ENCODE measurements at places on chromosomes 6 and 20.
A peak's percentile ranks its signal among the peaks of the same experiment; 100 is the strongest.

DNA sequence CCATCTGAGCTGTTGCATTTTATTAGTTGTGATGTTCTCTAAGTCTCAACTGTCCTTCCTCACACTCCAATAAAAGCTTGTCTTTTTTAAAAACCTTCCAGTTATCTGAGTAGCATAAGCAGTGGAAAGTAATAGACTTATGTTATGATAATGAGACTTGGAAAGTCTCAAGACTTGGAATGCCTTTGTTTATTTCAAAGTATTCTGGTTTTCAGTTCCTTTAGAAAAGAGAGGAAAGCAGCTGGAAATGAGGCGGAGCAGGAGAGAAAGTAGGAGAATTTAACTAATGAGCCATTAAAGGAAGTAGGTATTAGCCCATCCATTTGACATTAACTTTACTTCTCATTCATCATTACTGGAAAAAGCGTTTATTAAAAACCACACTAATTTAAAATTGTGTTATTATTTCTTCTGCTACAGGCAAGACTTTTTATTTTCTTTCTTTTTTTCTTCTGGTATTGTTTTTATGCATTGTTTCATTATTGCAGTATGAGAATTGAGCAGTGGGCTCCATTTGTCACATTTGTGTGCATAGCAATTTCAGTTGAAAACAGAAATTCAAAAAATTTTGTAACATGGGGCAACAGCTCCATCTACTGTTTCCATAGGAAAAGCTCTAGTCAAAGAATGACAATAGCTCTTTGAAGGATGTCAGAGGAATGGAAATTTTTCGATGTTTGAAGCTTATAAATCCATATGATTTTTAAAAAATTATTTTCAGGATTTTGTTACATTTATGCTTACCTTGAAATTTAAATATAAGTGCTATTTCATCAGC, 194.8 kb downstream of the COL9A1 start:
- DNase-seq, result peak; percentile 5

GRCh38 chr6:116040993-116041392, 19.7 kb downstream of the FRK start:
- no peak for DNase-seq

DNA sequence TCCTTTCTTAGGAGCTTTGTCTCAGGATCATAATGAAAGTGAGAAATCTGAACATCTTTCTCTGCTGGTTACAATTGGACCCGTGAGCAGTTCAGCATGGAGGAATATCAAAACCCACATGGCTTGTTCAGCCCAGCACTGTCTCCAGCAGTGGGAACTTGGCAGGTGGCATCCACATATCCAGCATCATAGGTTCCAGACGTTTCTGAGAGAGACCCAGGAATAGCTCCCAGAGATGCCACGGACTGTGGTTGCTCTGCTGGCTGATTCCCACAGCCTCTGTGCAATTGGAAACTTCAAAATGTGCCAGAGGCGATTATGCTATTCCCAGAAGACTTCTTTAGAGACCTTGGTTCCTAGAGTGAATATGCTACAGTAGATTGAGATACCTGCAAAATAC, 76.4 kb downstream of the PHACTR2 start:
- no peak for DNase-seq

DNA sequence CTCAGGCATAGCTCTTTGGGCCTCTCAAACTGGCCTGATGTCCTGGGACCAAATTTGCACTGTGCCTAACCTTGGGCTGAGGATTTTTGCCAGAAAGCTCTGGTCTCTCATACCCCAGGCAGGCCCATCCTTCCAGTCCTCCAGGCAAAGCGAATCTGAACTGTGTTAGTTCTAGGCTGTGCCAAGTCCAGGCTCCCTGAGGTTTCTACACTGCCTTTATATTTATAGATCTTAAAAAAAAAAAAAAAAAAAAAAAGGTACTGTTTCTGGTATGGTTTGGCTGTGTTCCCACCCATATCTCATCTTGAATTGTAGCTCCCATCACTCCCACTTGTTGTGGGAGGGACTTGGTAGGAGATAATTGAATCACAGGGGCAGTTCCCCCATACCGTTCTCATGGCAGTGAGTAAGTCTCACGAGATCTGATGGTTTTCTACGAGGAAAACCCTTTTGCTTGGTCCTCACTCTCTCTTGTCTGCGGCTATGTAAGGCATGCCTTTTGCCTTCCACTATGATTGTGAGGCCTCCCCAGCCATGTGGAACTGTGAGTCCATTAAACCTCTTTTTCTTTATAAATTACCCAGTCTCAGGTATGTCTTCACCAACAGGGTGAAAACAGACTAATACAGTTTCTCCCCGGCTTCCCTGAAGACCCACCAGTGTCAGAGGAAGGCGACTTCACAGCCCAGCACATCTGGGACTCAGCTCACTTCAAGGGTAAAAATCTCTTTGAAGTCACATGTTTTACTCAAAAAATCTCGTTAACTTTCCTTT, 39.0 kb upstream of the TBXT start:
- no peak for DNase-seq

- DNase-seq, result peak; percentile 15
These were observed 530.1 kb upstream of the NOX3 start for GRCh38 chr6:155985660-155986138.

- peak; percentile 70 for DNase-seq
These were observed 374.1 kb upstream of the MANEA start for GRCh38 chr6:95203153-95203754.

DNA sequence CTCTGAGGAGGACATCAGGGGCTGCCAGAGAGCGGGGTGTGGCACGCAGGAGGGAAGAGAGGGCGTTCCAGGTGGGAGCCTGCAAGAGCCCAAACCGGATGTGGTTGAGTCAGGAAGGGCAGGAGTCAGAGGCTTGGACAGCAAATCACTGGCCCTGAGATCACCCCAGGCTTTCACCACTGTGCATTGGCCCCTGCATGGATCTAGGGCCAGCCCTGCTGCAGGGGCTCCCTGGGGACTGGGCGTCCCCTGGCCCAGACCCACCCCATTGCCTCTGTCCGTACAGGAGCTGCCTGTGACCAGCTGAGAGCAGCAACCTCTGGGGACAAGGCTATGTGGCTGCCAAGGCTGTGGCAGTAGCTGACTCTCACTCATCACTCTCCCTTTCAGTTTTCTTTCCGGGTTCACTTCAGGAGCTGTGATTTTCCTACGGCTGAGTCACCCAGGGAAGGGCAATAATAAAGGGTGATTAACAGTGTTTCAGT, 33.9 kb downstream of the KCNK17 start:
- no peak for DNase-seq

- peak; percentile 91 for DNase-seq
These were observed 3.0 kb downstream of the FLRT3 start for GRCh38 chr20:14334306-14334930.

GRCh38 chr6:136058852-136059251, 191.3 kb downstream of the MTFR2 start:
- no peak for DNase-seq

DNA sequence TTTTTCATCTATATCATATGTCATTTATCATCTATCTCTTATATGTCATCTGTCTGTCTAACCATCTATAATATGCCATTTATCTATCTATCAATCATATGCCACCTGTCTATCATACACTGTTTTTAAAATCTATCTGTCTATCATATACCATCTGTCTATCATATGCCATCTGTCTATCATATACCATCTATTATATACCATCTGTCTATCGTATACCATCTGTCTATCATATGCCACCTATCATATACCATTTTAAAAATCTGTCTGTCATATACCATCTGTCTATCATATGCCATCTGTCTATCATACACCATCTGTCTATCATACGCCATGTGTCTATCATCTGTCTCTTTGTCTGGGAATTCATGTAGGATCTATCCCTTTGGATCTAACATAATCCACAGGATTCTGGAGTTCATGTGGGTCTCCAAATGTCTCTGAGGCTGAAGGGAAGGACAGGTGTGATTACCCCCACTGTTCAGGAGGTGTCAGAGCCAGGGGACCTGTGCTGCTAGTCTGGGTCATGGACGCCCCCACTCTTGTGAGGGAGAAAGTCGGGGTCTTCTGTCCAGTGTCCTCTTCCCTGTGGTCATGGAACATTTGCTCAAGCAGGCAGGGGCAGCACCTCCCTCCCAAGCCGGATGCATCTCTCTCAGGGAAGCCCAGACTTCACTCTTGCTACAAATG, 36.9 kb upstream of the FRMD1 start:
- no peak for DNase-seq

DNA sequence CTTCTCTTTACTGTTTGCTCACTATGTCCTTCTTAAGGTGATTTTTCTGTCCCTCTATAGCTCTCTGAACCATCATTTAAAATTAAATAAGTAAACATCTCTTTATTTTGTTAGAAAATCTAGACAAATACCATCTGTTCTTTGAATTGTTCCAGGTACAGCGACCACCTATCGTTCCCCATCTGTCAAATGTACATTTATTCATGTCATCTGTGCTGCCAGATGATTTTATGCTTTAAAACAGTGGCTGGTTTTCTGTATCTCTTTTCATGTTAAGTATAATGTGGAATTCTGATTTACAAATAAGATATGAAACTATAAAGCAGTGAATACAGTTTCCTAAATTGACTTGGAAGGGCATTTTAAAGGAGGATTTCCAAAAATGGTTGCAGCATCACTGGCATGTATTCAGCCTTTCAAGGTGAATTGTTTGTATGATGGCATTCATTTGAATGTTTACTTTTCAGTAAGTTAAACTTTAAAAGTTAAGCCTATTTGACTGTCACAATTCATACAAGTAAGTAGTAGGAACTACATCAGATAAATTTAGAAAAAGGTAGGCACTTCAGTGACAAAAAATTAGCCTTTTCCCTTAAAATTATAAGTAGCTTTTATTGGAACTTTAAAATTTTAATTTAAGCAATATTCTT, 92.6 kb upstream of the CLVS2 start:
- DNase-seq, result no peak

- no peak for DNase-seq
These were observed 18.9 kb upstream of the GTF3C6 start for GRCh38 chr6:110939429-110940200.

GRCh38 chr6:166898910-166899309, 57.4 kb downstream of the RNASET2 start:
- DNase-seq, result no peak

GRCh38 chr20:31843881-31844280, 1.5 kb downstream of the FOXS1 start:
- DNase-seq, result no peak

DNA sequence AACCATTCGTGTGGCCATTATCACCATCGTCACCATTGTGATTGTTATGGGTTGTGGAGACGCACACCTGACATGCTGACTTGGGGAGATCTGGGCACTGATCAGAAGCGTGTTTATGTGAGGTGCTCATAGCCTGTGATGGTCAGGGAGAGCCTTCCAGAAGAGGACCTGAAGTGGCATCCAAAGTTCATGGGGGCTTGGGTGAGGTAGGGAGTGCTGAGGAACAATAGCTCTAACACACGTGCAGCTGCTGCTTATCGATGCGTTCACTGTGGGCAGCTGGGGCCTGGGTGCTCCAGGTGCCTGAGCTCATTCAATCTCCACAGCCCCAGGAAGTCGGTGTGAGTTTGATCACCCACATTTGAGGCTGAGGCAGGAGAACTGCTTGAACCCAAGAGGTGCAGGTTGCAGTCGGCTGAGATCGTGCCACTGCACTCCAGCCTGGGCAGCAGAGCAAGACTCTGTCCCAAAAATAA, 227.3 kb downstream of the PREX1 start:
- DNase-seq, result peak; percentile 83

DNA sequence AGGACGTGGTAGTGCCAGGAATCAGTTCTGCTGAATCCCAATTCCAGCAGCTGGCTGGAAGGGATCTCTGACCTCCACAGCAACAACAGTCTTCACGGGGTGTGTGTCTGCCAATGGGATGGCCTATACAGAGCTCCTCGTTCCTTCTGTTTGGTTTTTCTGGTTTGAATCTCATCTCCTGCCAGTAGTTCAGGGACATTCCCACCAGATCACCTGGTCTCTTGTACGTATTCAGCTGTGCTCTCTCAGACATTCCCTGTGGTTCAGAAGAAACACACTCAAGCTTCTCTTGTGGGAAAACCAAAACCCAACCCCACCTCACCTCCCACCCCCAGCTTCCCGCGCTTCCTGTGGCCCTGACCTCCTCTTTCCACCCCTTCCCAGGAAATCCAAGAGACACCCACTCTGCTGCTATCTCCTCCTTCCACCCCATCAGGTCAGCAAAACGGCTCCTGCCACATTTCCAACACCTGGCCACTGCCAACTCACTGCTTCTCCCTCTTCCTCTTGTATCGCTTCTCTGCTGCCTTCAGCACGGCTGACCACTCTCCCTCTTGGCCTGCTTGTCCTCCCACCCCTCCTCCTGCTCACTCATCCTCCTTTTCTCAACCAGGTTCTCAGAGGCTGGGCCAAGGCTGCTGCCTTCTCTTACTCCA, 63.3 kb upstream of the PTGIS start:
- DNase-seq, result no peak

- no peak for DNase-seq
These were observed 171.3 kb downstream of the ISM1 start for GRCh38 chr20:13392391-13392790.

DNA sequence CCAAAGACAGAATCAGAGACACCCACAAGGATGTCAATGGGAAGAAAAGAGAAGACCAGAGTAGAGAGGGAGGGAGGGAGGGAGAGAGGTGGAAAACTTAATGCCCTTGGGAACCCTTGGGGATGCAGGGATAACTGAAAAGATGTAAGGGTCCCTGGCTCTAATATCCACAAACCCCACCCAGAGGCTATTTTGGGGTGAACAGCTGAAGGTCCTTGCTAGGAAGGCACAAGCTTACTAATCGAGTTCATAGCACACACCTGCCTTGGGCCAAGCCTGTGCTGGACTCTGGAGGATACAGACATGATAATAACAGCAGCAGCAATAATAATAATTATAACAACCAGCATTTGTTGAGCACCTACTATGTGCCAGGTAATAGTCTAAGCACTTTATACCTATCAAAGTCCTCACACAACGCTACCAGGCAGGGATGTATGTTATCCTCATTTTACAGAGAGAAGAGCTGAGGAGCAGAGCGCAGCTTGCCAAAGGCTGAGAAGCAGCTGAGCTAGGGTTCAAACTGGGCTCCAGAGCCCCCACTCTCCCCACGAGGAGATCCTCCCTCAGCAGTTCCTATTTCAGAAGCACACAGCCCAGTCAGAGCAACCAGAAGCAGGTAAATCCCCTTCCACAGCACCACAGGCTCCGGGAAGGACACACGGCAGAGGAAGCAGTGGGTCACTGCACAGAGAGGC, 174.2 kb downstream of the ANKRD60 start:
- no peak for DNase-seq

DNA sequence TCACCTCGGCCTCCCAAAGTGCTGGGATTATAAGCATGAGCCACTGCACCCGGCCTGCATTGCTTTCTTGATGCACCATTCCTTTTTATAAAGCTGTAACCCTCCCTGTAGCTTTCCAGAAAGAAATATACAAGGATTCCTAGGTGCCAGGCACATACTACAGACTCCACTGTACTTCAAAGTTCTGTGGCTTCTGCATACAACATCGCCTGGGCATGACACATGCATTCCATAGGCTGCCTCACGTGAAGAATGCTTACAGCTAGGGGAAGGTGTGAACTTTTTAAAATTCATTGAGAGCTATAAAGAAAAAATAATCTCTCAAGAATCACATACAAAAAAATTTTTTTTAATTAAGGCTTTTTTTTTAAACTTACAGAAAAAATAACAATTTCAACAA, 50.2 kb downstream of the TRAM2 start:
- DNase-seq, result no peak
